Peyer's patch (tissue), 4 donors: ENCODE measurements at places on chromosomes 5 and 9. TPM values are rescaled to one million over a fixed set of nuclear protein-coding genes. Genes with fewer than 3 reads are reported as not detected.

DNA sequence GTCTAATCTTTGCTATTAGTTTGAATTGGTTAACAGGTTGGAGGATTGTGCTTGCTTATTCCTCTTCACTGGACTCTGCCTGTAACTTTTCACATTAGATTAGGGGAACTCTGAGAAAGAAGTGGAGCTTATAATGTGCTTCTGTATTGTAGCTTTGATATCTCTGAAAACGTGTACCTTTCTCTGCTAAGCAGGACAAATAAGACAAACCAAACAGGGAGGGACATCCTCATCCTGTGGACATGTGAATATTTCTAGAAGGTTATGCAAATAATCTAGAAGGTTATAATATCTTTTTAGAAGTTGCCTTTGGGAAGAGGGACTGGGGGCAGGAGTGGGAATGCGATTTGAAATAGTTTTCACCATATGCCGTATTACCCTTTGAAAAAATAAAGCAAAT, 11.7 kb downstream of the IQGAP2 start:
- no peaks in the 10 kb centered on the region for H3K27me3 ChIP-seq
- no peak for DNase-seq
- H3K4me3 ChIP-seq: no peak overlapping the region
- H3K27ac ChIP-seq: no peak overlapping the region
- H3K4me1 ChIP-seq: no peaks in the 10 kb centered on the region

PCDHGB4 gene
- total RNA-seq: 1.7 TPM

- no peaks in the 10 kb centered on the region for H3K36me3 ChIP-seq
- H3K4me3 ChIP-seq: no peak overlapping the region
- no peaks in the 10 kb centered on the region for H3K4me1 ChIP-seq
These were observed 1.7 kb upstream of the COL15A1 start for GRCh38 chr9:98941946-98942523.

DNA sequence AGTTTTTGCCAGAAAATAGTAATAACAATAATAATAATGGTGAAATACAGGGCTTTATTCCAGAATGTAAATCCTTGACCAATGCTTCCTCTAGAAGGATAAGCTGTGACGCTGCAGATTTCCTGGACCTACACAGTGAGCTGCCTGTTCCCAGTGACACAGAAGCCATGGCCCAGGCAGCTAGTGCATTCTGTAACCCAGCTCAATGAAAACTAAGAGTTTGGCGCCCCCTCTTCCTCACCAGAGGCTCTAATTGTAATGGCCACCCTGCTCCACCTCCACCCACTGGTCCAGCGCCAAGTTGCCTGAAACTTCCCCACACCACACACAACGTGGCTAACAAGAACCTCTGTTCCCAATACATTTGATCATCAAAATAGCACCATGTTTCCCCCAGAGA, 248.1 kb downstream of the CETN3 start:
- H3K4me3 ChIP-seq: no peak overlapping the region
- no peak for DNase-seq
- no peaks in the 10 kb centered on the region for H3K4me1 ChIP-seq
- no peaks in the 10 kb centered on the region for H3K27me3 ChIP-seq
- no peaks in the 10 kb centered on the region for H3K36me3 ChIP-seq

TPPP gene
- total RNA-seq: 7.4 TPM

DRD1 gene
- total RNA-seq: not detected

- H3K27me3 ChIP-seq: no peaks in the 10 kb centered on the region
- no peak overlapping the region for H3K4me3 ChIP-seq
- no peak for DNase-seq
- H3K27ac ChIP-seq: no peak overlapping the region
These were observed 1264.5 kb upstream of the ACO1 start for GRCh38 chr9:31119890-31120454.

- no peaks in the 10 kb centered on the region for H3K4me1 ChIP-seq
- DNase-seq: no peak
- H3K27me3 ChIP-seq: no peaks in the 10 kb centered on the region
- H3K4me3 ChIP-seq: no peak overlapping the region
- no peak overlapping the region for H3K27ac ChIP-seq
- no peaks in the 10 kb centered on the region for H3K36me3 ChIP-seq
These were observed 110.4 kb upstream of the GRHPR start for GRCh38 chr9:37311938-37312708.

GRCh38 chr9:114011313-114011712, 66.8 kb downstream of the AMBP start:
- no peaks in the 10 kb centered on the region for H3K36me3 ChIP-seq
- no peaks in the 10 kb centered on the region for H3K27me3 ChIP-seq
- H3K4me3 ChIP-seq: no peak overlapping the region
- H3K27ac ChIP-seq: no peak overlapping the region

DNA sequence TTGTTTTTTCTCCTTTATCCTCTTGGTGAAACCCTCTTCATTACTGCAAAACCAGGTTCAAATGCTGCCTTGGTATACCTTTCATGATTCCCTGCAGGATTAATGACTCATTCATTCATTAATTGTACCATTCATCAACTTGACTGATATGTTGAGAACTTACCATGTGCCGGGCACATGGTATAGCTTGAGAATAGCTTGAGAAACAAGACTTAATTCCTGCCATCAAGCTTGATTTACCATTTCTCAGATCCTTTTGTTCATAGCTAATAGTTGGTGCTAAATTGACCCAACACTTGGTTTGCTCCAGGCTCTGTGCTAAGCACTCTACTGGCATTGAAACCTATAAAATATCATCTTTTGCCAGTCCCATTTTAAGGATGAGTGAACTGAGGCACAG, 165.7 kb downstream of the YIPF5 start:
- no peak overlapping the region for H3K27ac ChIP-seq
- H3K4me3 ChIP-seq: no peak overlapping the region
- H3K27me3 ChIP-seq: no peaks in the 10 kb centered on the region
- H3K4me1 ChIP-seq: no peaks in the 10 kb centered on the region

GRCh38 chr5:56612759-56613158, 202.6 kb upstream of the MAP3K1 start:
- DNase-seq: no peak
- H3K27me3 ChIP-seq: no peaks in the 10 kb centered on the region
- H3K4me1 ChIP-seq: no peaks in the 10 kb centered on the region

- H3K4me3 ChIP-seq: no peak overlapping the region
- no peak overlapping the region for H3K27ac ChIP-seq
- H3K4me1 ChIP-seq: no peaks in the 10 kb centered on the region
- no peaks in the 10 kb centered on the region for H3K27me3 ChIP-seq
- DNase-seq: no peak
- H3K36me3 ChIP-seq: no peaks in the 10 kb centered on the region
These were observed 412.7 kb downstream of the EFNA5 start for GRCh38 chr5:107257885-107258520.

DNA sequence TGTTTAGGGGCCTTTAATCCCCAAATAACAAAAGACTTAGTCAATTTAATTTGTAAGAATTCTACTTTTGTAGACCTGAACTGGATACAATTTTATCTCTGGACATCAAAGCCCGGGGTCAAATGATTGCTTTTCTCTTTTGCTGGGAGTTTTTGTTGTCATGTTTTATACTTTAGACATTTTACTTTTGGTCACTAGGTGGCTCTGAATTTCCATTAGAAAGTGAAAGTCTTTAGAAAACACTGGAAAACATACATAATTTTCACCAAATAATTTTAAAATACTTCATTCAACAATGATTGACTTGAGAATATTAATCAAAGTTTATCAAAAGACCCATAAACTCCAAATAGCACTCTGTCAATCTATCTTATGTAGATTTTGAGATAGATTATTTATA, 2.8 kb upstream of the PCA3 start:
- no peaks in the 10 kb centered on the region for H3K4me1 ChIP-seq
- DNase-seq: no peak
- no peak overlapping the region for H3K4me3 ChIP-seq
- H3K27ac ChIP-seq: no peak overlapping the region
- H3K36me3 ChIP-seq: no peaks in the 10 kb centered on the region

GRCh38 chr5:83543898-83544297, 72.4 kb downstream of the VCAN start:
- H3K27ac ChIP-seq: no peak overlapping the region
- no peak for DNase-seq
- no peaks in the 10 kb centered on the region for H3K4me1 ChIP-seq
- H3K4me3 ChIP-seq: no peak overlapping the region
- no peaks in the 10 kb centered on the region for H3K36me3 ChIP-seq

DNA sequence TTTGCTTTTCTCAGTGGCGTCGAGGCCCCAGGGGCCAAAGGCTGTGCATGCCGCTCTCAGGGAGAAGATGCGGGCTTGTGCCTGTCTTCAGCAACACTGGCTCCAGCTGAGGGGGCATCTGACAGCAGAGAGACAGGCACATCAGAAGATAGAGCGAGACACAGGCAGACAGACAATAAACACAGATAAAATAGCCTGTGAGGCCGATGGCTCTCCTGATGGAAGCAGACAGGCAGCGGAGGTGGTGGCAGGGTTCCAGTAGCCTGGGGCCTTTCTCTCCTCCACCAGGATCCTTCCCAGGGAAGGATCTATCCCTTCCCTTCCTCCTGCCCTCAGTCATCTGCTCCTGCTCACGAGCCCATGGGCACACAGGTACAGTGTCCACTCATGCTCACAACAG, 16.6 kb upstream of the UNC5A start:
- H3K4me3 ChIP-seq: no peak overlapping the region
- H3K27me3 ChIP-seq: no peaks in the 10 kb centered on the region
- no peak for DNase-seq
- H3K36me3 ChIP-seq: no peaks in the 10 kb centered on the region
- H3K4me1 ChIP-seq: no peaks in the 10 kb centered on the region

- H3K4me3 ChIP-seq: no peak overlapping the region
- no peak for DNase-seq
- no peaks in the 10 kb centered on the region for H3K27me3 ChIP-seq
These were observed 206.0 kb downstream of the SGCD start for GRCh38 chr5:156532921-156533320.

DNA sequence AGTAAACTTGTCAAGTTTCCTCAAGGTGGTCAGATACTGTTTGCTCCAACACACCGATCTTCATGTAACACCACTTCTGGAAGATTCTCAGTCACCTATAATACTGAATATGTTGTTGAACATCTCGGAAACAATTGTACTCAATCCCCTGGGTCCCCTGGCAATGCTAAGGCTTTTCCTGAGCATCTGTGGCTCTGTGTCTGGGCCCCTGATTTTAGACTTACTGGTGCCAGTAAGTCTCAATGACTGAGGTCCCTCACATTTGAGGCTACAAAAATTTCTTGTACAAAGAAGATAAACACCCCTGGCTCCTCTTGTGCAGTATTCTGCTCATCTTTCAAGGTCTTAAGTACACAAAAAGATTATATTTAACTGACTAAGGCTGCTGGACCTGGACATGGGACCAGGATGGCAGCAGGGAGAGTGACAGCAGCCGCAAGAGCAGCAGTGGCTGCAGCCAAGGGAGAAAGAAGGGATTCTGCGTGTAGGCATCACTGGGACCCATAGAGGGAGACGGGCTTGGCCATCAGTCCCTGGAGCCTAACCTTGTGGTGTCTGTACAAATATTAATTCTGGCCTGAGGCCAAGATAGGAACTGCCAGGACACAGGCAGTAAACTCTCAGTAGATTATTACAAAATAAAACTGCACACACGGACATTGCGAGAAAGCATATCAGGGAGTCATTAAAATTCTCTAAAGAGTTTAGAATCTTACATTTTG, 49.0 kb upstream of the TNPO1 start:
- H3K36me3 ChIP-seq: no peaks in the 10 kb centered on the region
- no peak overlapping the region for H3K27ac ChIP-seq
- no peak for DNase-seq
- H3K4me3 ChIP-seq: no peak overlapping the region
- no peaks in the 10 kb centered on the region for H3K4me1 ChIP-seq

DNA sequence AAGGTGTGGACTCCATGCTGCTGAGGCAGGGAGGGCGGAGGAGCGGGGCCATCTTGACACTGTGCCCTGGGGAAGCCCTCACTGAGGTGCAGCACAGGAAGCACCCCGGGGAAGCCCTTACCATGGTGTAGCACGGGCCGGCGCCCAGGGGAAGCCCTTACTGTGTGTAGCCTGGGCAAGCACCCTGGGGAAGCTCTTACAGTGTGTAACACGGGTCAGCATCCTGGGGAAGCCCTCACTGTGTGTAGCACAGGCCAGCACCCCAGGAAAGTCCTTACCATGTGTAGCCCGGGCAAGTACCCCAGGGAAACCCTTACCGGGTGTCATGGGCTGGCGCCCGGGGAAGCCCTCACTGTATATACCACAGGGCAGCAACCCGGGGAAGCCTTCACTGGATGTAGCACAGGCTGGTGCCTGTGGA, 62.6 kb upstream of the ZNF354B start:
- H3K4me3 ChIP-seq: no peak overlapping the region
- H3K27me3 ChIP-seq: no peaks in the 10 kb centered on the region
- no peak for DNase-seq
- H3K27ac ChIP-seq: no peak overlapping the region

DNA sequence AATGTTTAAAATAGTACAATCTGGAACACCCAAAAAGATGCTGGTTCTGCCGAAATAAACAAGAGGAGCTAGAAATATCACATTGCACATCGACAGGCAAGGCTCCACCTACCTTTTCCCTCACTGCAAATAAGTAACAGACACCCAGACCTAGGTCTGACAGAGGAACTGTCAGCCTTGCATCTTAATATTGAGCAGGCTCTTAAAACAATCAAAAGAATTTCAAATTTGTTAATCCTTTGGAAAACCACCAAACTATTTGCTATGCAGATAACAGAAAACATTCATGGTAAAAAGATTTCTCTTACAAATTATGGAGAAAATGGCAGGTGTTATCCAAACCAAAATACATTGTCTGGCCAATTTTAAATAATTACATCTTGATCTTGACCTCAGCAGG, 71.3 kb downstream of the FRMD3 start:
- H3K4me3 ChIP-seq: no peak overlapping the region
- no peak for DNase-seq
- no peaks in the 10 kb centered on the region for H3K4me1 ChIP-seq

DNA sequence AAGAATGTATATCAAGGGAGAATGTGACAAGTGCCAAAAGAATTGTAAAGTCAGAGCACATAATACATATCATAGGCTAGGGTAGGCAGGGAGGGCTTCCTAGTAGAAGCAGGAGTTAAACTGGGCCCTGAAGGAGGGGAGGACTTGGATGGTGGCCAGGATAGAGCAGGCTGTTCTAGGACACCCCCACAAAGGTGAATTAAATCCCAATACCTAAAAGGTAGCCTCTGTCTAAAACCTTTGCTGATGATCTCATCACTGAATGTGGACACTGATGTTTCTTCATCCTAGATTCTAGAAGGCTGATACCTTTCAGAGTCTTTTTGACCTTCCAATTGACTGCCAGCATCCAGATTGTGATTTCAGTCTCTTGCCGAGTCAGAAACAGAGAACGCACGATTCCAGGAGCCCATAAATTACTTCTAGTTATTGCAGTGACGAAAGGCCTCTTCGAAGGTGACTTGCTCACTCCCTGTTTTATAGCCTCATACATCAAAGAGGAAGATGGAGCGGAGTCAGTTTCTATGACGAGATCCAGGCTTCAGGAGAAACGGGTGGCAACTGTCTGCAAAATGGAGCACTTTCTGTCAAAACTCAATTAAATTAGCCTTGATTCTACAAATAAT, 43.2 kb downstream of the KIF4B start:
- no peaks in the 10 kb centered on the region for H3K27me3 ChIP-seq
- no peak for DNase-seq
- H3K4me1 ChIP-seq: no peaks in the 10 kb centered on the region
